Foreskin keratinocyte (primary cell): ENCODE measurements at places on chromosomes 5 and 9.

DNA sequence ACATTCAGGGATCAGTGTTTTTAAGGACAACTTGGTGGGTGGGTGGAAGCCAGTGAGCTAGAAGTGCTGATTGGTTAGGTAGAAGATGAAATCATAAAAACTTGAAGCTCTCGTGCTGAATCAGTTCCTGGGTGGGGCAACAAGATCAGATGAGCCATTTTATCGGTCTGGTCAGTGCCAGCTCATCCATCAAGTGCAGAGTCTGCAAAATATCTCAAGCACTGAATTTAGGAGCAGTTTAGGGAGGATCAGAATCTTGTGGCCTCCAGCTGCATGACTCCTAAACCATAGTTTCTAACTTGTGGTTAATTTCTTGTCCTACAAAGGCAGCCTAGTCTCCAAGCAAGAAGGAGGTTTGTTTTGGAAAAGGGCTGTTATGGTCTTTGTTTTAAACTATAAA lies 166.4 kb downstream of the FAM170A start:
- peak; percentile 1 for DNase-seq

DNA sequence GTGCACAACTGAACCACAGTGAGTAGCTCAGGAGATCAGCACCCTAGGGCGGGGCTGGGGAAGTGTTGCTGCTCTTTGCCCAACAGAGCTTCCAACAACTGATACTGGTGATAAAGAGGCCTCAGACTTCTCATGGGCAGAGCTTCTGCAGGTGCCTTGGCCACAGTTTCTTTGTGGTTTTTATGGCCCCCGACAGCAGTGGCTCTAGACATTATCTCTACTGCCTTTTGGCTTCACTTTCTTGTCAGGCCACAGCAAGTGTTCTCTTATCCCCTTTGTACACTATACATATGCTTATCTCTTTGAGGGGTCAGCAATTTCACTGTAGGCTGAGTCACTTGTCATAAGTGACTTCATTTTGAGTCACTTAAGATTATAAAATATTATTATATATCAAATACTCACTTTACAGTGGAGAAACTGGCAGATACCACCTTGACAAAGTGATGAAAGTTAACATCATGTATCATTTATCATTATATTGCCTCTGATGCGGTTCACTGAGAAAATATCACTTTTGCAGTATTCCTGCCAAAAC lies 90.9 kb upstream of the COX7C start:
- no peak for DNase-seq

DNA sequence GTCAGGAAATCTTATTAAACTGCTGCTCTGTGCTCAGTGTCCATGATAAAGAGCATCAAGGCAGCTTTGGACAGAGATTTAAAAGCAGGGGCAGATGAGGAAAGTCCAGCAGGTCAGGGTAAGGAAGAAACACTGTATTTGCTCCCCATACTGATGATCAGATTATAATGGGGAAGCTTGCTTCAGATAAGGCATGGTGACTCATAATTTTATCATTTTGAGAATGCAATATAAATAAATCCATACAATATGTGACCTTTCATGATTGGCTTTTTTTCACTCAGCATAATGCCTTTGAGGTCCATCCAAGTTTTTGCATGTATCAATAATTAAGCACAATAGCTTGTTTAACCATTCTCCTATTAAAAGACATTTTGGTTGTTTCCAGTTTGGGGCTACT lies 48.1 kb upstream of the LHFPL2 start:
- DNase-seq = no peak

DNA sequence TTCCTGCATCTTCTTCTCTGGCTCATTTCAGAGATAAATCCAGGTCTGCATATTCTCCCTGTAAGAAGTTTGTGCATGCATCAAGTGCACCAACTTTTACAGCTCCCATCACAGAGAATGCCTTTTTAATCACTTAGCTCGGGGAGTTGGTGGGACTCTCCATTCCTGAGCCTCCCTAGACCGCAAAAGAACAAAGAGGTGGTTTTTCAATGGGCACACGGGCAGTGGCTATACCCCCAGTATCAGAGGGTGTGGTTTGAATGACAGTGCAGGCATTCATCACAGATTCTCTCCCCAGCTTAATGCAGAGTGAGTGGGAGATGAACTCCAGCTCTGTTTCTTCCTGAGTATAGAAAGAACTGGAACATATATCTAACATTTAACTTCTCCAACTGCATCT lies 264.7 kb upstream of the NR4A3 start:
- no peak for DNase-seq

DNA sequence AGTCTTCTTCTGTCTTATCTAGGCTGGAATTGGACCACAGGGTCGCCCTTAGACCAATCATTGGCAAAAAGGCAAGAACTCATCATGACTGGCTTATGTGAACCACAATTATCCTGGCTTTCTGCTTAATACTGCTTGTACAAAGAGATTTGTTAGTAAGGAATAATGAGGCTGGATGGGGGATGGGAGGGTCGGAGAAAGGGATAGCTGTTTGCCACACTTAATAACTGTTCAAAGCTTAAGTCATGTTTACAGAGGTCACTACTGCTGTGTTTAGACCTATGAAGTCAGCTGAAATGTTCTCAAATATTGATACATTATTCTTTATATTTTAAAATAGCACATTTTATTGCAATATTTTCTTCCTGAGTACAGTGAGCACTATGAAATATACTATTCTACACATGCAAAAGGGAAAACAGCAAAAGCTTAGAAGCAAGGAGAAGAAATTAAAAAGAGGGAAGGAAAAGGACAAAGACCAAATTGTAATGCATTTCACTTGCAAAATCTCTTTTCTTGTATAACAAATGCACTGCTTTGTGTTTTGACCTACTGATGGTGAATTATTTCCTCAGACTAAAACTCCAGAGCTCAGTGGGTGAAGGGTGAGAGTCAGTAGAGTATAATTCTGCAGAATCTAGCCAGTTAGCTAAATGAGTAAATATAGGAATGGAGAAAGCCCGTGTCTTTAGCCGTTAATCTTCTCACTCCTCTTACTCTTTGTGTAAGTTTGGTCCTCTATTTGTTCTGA lies 404.9 kb upstream of the ZNF608 start:
- DNase-seq = no peak

GRCh38 chr9:109040571-109040970 lies 27.3 kb upstream of the CTNNAL1 start:
- DNase-seq = no peak

DNA sequence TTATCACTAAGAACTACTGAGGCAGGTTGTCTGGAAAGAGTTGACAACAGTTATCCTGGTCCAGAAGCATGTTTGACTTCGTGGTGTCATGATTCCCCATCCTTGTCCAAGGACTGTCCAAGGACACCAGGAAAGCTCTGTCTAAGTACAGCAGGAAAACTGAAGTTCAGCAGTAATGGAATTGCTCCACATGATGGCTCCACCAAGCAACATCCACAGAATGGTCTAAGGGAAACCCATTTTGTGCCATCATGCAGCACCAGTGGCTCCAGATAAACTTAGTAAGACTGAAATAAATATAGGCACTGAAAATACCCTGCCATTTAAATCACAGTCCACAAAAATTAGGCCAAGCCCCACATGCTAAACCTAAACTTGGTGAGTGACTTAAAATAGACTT lies 192.8 kb downstream of the CDH18 start:
- DNase-seq = no peak

- no peak for DNase-seq
These were observed 133.0 kb downstream of the GNA14 start for GRCh38 chr9:77514886-77515711.

DNA sequence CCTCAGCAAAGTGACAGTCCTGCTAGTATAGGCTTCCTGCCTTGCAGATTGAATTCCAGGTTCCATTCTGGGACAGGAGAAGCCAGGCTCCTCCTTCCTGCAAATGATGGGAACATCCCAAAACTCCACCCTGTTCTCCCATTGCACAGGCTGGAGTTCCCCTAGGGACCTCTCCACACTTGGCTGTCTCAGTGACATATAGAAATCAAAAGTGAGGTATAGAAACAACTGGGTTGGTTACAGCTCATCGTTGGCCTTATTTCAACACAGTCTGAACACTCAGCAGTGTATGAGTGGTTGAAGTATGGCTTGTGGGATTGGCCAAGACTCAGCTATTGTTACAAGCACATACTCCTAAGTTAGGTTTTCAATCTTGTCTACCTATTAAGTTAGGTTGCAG lies 157.8 kb upstream of the FTMT start:
- DNase-seq = no peak

DNA sequence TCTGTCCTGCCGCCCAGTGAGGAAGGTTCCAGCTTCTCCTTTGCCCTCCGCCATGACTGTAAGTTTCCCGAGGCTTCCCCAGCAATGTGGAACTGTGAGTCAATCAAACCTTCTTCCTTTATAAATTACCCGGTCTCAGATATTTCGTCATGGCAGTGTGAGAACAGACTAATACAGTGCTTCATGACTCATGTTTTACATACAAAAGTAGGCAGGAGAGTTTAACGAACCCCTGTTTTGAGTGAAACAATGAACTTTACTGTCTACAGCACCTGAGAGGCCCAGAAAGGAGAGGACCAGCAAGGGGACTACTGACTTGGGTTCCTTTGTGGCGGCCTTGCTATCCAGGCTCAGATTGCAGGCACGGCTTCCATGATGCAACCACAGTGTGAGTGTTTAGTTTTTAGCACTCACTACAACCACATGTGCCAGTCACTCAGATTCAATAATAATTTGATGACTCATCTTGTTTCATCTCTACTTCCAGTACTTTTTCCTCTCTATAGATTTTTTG lies 139.1 kb upstream of the CLINT1 start:
- DNase-seq = peak; percentile 84

GRCh38 chr5:5941486-5941885 lies 436.9 kb downstream of the MED10 start:
- DNase-seq = no peak

GRCh38 chr9:71210326-71210725 lies 88.9 kb upstream of the TRPM3 start:
- no peak for DNase-seq

GRCh38 chr5:172807766-172808311 lies 26.2 kb upstream of the ERGIC1 start:
- DNase-seq = no peak

GRCh38 chr9:121735793-121736770 lies 84.6 kb downstream of the DAB2IP start:
- peak; percentile 26 for DNase-seq

GRCh38 chr9:95770653-95771131 lies 104.8 kb upstream of the ERCC6L2 start:
- DNase-seq = no peak

GRCh38 chr5:96756985-96757384 lies 50.8 kb downstream of the ERAP1 start:
- DNase-seq = no peak

- no peak for DNase-seq
These were observed 391.1 kb downstream of the ADGRV1 start for GRCh38 chr5:90949469-90950358.

DNA sequence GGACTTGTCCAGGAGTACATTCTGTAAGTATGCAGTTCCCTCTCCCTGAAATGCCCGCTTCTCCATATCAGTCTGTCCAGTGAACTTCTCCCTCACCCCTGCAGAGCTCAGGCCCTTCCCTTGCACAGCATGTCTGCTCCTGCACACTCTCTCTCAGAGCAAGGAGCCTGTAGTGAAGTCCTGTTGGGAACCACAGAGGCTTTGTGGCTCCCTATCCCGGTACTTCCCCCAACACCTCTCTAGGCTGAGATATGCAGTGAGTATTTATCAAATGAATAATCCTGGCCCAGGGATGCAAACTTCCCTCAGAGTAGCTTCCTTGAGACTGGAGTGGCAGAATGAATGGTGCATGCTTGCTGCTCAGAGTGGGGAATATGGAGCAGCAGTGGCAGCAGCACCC lies 48.8 kb downstream of the POC5 start:
- DNase-seq = no peak

- DNase-seq = no peak
These were observed 116.0 kb upstream of the ADRA1B start for GRCh38 chr5:159800131-159800840.

- DNase-seq = no peak
These were observed 532.4 kb downstream of the CCDC171 start for GRCh38 chr9:16085167-16085726.

- no peak for DNase-seq
These were observed 376.2 kb downstream of the IRX2 start for GRCh38 chr5:2375291-2375690.

- no peak for DNase-seq
These were observed 46.2 kb upstream of the FSD1L start for GRCh38 chr9:105401651-105402050.

- DNase-seq = no peak
These were observed 1.7 kb upstream of the TENT4A start for GRCh38 chr5:6711409-6712141.

- DNase-seq = no peak
These were observed 75.2 kb downstream of the GOLPH3 start for GRCh38 chr5:32098890-32099310.

GRCh38 chr5:168525856-168526255 lies 3.2 kb upstream of the FBLL1 start:
- no peak for DNase-seq

DNA sequence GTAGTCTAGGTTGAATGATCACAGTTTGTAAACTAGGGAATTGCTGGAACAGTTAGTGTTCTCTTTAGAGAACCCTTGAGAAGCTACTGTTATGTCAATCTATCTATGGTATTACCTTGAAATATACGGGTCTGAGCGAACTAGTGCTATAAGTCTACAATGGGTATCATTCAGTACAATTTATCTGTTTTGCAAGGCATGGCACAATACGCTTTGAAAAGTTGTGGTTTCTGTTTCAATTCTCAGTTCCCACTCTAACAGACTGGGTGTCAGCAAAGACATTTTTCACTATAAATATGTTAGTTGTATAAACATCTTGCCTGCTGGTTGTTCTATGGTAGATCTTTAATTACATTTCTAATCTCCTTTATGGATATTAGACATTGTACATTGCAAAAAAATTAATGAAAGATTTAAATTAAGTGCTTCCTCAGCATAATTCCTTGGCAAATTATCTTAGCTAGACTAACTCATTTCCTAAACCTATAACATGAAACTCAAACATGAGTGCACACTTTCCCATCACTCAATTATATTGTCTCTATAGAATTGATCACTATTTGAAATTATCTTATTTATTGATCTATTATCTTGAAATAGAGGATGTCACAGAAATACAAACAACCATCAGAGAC lies 24.9 kb upstream of the SLCO6A1 start:
- no peak for DNase-seq

DNA sequence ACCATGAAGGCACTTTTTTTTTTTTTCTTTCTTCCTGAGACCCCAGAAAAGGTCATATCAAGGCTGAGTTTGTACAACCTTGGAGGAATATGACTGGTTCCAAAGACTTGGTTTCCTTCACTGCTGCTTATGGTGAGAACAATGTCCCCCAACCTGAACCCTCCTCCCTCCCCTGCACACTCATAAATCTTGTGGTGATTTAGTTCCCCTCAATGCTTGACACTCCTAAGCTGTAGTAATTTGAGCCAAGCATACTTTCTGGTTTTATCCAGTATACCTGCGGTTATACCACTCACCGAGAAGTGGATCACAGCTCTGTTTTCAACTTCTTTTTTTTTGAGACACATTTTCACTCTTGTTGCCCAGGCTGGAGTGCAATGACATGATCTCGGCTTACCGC lies 149.9 kb upstream of the KLF4 start:
- no peak for DNase-seq

GRCh38 chr5:135076801-135077200 lies 42.8 kb upstream of the PITX1 start:
- DNase-seq = no peak

- DNase-seq = no peak
These were observed 9.7 kb upstream of the ERBIN start for GRCh38 chr5:65916636-65917035.
